Hepatic stellate cell (primary cell): ENCODE measurements at places on chromosomes 4 and X.

GRCh38 chr4:55122235-55122634 lies 3.2 kb downstream of the KDR start:
- no peak for DNase-seq

GRCh38 chr4:184280137-184280536 lies 62.5 kb upstream of the ENPP6 start:
- DNase-seq: no peak

- no peak for DNase-seq
These were observed 2.1 kb downstream of the NSG1 start for GRCh38 chr4:4388836-4389575.

DNA sequence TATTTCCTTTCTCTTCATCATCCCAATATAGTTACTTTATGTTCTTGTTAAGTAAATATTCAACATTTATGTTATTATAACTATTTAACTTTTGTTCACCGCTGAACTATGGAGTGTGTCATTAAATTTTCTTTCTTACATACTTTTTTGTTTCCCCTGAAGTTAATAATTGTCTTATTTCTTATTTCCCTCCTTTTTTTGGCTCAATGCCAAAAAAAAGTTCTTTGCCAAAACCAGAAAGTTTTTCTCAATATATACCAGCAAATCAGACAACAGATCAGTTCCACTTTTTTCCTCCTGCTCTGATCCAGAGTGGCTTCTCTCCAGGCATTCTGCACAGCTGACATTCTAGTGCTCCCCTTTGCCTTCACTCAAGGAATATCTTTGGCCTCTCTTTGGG lies 187.0 kb upstream of the PPARGC1A start:
- no peak for DNase-seq

DNA sequence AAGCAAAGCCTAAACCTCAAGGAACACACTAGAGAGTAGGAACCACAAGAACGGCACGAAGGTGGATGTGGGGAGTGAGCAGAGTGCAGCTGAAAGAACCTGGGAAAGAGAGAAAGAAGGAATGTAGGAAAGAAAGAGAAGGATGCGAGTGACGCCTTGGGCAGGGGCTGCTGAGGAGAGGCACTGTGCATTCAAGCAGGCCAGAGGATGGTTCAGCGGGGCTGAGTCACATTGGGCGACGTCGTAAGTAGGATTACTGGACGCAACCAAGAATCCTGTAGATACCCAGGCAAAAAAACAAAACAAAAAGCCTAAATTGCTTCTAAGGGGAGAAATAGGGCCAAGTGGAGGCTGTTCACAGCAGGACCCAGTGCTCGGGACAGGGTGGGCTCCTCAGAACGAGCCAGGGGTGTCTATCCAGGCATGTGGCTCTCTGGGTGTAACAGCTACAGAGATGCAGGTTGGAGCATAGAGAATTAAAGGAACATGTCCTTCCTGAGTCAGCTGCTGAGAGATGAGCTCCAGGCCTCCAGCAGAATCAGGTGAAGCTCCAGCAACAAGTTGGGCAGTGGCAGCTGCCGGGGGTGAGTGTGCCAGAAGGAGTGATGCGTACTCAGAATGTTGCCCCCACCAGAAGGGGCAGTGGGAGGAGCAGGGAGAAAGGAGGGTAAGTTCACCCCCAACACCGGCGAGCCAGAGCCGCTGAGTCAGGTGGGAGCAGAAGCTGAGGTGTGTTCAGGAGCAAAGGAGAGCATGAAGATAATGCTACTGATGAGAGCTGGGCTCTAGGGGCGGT lies 38.6 kb downstream of the NELFA start:
- no peak for DNase-seq

GRCh38 chr4:141898346-141898745 lies 262.0 kb downstream of the IL15 start:
- DNase-seq: no peak

- no peak for DNase-seq
These were observed 63.8 kb downstream of the EFNB1 start for GRCh38 chrX:68892651-68893050.

DNA sequence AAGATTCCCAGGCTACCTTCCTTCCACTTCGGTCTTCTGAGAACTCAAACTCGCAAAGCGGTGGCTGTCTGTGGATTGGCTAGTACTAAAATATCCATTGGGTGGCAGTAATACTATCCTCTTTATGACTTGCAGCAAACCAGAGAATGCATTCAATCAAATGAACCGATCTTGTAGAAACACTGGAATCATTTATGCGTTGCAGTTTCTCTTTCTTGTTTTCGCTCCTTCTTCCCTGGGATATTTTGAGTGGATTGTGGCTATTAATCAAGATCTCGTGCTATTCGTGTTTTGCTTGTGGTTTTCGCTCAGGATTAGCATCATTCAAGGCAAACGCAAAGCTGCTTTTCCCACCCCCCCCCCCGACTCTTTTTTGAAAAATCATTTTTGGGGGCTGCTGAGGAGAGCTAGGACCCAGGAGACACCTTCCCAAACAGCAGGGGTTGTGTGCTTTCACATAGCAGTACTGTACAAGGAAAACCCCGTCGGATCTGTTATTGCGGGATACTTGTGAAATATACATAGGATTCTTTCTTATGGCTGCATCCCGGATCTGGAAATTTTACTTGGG lies at the start of gene IL1RAPL1:
Gene IL1RAPL1 (plus strand): TSS at position 466 of the 571 bp plus-strand sequence.
- DNase-seq: peak; percentile 28

- DNase-seq: no peak
These were observed 83.2 kb downstream of the RBM47 start for GRCh38 chr4:40546506-40546905.

GRCh38 chr4:10606483-10607155 lies 77.9 kb downstream of the CLNK start:
- DNase-seq: no peak

DNA sequence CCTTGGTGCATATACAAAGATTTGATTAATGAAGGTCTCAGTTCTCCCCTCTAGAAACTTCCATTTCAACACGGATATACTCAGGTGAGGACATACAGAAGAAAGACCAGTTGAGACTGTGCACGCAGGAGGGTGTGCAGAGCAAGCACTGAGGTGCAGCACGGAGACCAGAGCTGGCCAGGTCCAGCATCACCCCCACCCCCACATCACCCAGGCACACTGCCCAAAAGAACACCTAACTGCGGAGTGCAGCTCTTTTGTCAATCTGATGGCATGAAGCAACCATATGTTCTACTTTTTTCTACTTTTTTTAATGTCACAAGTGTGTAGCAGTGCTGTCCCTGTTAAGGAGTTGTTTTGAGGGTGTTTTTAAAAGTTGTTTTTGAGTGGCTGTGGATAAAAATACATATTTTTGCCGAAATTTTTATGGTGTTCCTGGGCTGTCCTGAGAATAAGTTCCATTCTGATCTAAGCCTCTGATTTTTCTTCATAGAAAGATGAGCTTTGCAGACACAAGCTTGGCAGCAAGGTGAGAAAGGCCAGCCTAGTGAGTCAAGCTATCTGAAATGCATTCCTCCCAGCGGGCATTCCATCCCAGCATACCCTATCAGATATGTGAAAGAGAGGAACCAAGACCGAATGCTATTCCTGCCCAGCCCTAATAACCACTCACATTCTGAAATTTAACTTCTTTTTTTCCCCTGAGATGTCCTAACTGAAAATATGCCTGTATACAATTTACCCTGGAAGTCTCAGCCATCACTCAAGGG lies 173.7 kb downstream of the PTTG2 start:
- no peak for DNase-seq

GRCh38 chr4:74304095-74304625 lies 4.1 kb upstream of the EPGN start:
- no peak for DNase-seq

DNA sequence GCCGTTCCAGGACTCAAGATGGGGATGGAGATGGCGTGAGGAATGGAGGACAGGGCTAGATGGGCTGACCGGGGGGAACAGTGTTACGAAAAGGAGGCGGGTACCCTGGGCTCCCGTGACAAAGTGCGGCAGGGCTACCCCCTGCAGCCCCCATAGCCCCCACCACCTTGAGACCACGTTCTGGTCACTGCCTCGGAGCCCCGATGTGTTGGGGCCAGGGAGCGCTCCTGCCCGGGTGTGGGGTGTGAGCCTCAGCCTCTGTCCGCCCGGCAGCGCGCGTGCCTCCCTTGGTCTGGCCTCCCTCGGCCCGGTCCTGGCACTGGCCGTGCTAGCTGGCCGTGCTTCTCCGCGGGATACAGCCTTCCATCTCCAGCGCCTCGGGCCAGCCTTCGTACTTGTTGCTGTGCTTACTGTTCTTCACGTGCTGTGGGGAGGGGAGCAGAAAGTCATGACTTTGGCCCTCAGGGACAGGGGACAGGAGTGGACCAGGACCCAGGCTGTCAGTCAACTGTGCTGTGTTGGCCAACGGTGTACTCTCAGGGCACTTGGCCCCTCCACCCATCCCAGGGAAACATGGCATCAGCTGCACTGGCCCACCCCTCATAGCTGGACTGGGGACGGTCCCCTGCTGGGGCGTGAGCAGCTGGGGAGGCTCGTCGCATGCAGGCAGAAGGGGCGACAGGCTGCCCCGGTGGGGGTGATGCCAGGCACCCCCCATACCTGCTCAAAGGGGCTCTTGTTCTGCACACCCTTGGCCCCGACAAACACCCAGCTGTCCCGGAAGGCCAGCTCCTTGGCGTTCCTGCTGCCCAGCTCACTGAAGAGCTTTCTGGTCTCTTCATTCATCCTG lies 9.3 kb downstream of the FAM3A start:
- DNase-seq: no peak

DNA sequence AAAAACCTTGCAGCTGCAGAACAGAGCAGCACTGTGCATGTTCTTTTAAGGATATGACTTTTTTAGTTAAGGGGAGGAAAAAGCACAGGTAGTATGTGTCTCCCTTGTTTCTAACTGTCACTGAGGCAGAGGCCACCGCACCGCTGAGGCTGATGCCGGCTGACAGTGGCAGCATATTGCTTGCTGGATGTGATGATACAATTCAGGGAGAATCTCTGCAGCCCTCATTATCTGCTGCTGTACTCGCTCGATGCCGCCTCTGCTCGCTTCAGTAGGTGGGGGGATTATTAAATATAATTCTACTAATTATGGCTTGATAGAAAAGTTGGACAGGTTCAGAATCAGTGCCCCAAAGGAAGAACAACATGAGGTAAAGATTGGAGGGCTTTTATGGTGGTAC lies 378.8 kb upstream of the NOCT start:
- DNase-seq: no peak

DNA sequence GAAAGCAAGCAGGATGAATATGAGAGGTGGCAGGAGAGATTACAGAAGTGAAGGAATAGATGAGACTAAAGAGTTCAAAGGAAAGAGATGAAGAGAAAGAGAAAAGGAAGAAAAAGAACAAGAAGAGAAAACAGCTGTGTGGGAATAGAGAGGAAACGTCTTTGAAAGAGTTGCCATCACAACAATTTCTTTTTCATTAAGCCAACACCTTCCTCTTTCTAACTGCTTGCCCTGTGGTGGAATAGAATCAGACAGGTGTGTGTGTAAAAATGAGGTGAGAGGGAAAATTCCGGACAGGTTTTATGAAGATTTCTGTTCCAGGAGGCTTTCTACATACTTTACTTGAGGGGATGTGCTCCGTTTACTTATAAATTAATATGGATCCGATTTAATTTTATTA lies 28.8 kb downstream of the DTHD1 start:
- no peak for DNase-seq
